ENCODE measurements at places on chromosomes 12 and 14. TPM values are rescaled to one million over a fixed set of nuclear protein-coding genes. Genes with fewer than 3 reads are reported as not detected.

DNA sequence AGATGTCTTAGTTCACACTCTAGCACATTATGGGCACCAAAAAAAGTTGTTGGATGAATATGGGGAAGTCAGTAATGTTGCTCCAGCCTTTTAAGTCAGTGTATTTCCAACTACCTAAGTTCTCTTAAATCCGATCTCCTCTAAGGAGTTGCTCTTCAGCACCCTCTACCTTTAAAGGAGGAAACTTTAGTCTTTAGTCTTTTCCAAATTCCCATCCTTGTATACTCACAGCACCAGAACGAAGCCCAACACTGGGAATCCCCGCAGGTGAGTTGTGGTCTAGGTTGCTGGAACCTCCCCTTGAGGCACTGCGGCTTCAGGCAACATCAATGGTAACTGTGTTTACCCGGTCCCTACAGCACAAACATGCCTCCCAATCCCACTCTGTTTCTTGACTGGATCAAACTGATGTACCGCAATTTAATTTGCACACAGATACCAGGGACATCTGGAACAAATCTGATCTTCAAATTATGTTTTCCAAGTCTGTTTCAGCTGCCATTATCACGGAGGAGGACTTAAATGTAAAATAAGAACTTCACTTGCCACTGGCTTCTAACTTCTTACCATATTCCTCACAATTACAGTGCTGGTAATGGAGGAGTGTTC is 179.0 kb downstream of the FOXN3 start:
- DNase-seq, result no peak

GRCh38 chr14:61472801-61473376 is 151.5 kb downstream of the PRKCH start:
- DNase-seq, result no peak

The SUOX gene
- 15.2 TPM for total RNA-seq

GRCh38 chr12:38162013-38162412 is 154.6 kb upstream of the ALG10B start:
- no peak for DNase-seq

GRCh38 chr12:65602253-65602609 is 222.1 kb upstream of the HMGA2 start:
- no peak for DNase-seq

- DNase-seq, result no peak
Measured at GRCh38 chr12:24850496-24850895, 98.4 kb downstream of the BCAT1 start.

- no peak for DNase-seq
Measured at GRCh38 chr12:33575346-33575745, 135.7 kb upstream of the SYT10 start.

DNA sequence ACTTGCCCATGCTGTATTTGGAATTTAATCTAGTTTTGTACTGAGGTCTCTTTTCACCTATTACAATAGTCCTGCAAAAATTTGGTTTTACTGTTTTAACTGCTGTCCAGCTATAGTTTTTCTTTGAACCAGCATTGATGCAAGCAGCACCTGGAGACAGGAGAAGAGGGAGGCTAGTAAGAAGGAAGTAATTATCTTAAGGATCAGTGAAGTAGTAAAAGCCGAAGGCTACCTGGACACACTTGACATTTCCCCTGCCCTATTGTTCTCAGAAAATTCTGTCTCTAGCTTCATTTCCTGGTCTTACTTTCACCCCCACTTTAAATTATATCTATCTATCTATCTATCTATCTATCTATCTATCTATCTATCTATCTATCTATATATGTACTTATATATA is 43.5 kb upstream of the LRIG3 start:
- DNase-seq, result no peak

DNA sequence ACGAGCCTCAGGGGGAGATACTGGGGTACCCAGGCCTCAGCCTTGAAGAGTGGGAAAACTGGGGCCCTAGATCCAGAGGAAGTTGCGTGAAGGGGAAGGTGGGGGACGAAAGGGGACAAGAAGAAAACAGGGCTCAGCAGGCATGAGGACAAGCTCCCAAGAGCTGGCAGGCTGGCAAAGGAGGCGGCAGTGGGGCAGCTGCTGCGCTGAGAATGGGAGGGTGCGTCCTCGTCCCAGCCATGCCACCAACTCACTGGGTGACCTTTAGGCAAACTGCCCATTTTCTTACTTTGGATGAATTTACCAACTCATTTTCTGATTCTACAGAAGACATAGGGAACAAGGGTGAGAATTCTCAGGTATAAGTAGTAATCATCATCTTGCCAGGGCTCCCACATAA is 133.6 kb downstream of the TTC7B start:
- no peak for DNase-seq
